ENCODE measurements at places on chromosomes 5 and 9.

- DNase-seq = no peak
These were observed 92.0 kb downstream of the OTULIN start for GRCh38 chr5:14756478-14756877.

DNA sequence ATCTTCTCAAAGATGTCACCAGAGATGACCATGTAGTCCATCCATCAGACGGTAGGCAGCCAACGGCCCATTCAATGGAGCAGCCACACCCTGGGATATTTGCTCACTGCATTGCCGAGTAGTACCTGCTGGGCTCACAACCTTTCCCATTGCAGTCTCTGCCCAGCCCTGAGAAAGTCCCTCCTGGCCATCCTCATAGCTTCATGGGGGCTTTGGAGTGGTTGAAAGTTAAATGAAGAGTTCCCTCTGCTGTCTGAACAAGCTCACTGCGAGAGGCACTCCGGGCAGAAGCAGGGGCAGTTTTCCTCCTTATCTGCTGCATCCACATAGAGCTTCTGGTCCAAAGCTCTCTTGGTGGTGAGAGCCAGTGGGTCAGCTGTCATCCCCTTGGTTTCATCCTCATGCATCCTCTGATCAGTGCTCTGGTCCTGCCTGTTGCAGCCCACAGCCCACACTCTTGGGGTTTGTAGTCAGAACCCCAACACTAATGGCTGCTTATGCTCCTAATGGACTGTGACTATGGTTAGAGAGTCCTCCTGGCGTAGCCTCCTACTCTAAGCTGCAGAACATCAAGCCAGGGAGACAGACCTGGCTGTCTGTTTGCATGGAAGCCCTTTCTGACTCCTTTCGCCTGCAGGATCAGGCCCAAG is 23.3 kb downstream of the TNFSF8 start:
- DNase-seq = no peak

GRCh38 chr5:76527685-76528161 is 95.5 kb downstream of the F2RL2 start:
- no peak for DNase-seq

- DNase-seq = no peak
These were observed 2.7 kb downstream of the CSF2 start for GRCh38 chr5:132076202-132076830.

DNA sequence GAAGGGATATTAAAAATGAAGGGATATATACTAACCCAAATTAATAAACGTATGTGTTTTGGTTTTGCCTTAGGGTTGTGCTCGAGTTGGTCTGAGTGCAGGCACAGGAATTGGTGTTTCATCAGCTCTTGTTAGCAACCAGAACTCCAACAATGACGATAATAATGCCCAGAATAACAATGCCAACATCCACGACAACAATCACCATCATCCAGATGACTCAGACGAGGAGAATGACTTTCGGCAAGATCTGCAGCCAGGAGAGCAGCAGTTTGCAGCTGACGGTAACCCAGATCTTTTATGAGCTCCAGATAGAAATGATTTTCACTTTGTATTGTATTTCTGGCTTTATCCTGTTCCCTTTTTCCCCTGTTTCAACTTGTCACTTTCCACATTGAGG is 33.2 kb downstream of the FBXO38 start:
- no peak for DNase-seq

DNA sequence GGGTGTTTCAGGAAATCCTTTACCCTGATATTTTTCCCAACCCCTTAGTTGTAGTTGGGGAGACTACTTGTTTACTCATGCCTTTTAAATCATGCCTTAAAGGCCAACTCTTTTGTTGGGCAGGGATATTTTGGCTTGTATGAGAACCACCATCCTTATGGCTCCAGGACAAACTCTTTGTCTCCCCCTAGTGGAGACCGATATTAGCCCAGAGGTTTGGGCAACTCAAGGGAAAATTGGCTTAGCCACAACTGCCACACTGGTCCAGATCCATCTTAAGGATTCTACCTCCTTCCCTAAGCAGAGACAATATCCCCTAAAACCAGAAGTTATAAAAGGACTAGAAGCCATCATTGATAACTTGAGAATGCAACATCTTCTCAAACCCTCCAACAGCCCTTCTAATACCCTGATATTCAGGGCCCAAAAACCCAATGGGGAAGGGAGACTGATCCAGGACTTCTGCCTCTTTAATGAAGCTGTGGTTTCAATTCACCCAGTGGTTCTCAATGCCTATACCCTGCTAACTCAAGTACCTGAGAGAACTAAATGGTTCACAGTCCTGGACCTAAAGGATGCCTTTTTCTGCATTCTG is 100.9 kb upstream of the HCN1 start:
- DNase-seq = no peak

GRCh38 chr5:35229076-35230037 is 930 bp downstream of the PRLR start:
- DNase-seq = no peak

GRCh38 chr9:77752554-77752953 is 104.4 kb upstream of the GNA14 start:
- DNase-seq = no peak

DNA sequence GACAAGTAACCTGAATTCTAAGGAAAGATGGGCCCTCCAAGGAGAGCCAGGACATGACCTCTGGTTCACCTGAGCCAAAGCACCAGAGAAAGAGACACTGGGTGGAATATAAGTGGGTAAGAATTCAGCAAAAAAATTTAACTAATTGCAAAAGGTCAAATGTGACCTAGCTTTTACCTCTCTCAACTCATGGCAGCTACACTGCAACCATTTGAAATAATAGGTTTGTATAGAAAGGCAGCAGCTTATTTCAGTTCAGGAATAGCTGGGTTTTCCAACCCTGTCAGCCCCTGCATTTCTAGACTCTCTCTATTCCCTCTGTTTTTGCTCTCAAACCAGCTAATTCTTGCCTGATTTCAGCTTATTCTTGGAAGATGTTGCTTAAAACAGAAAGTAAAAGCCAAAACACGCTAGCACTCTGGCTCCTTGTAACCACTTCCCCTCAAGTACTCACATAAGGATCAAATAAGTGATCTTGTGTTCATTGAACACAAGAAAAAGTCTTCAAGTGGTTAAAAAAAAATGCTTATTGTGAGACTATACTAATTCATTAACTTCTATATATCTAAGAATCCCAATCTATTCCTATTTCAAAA is 101.1 kb upstream of the NR4A3 start:
- DNase-seq = no peak

- DNase-seq = no peak
These were observed 92.6 kb upstream of the TRIM32 start for GRCh38 chr9:116594547-116594946.

- DNase-seq = no peak
These were observed 24.7 kb upstream of the SLC6A19 start for GRCh38 chr5:1176473-1177391.

GRCh38 chr9:84970432-84970831 is 300.9 kb downstream of the NTRK2 start:
- no peak for DNase-seq

- DNase-seq = no peak
These were observed 723.3 kb upstream of the GRAMD2B start for GRCh38 chr5:125699860-125700259.
